ENCODE measurements at places on chromosomes 16 and 17.

DNA sequence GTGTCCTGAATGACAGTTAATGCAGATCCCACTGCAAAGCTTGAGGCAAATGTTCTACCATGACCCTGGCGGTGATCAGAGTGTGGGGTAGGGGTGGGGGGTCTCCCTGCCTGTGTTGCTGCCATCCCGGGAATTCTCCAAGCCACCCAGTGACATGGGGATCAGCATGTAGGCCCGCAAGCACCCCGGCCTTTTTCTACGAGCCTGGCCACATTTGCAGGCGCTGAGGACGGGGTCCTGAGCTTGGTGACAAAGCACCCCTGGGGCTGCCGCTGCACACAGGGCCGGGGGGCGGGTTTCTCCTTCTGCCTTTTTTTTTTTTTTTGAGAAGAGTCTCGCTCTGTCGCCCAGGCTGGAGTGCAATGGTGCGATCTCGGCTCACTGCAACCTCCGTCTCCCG is 35.8 kb downstream of the SLC7A5 start:
- no peak for DNase-seq

- no peak for DNase-seq
These were observed 48.6 kb downstream of the GAS7 start for GRCh38 chr17:10149573-10150399.

DNA sequence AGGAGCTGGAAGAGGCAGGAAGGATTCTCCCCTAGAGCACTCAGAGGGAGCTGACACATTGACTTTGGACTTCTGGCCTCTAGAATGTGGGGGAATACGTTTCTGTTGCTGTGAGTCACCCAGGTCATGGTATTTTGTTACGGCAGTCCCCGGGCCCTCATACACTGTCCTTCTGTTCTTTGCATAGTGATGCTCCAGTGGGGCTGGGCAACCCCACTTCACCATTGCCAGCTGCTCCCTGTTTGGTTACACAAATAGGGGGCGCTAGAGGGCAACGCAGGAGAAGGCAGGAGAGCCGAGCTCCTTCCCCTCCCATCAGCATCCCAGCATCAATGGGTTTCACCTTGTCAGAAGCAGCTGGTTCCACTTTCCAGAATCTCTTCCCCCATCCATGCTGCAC is 257.7 kb upstream of the FOXF1 start:
- no peak for DNase-seq

DNA sequence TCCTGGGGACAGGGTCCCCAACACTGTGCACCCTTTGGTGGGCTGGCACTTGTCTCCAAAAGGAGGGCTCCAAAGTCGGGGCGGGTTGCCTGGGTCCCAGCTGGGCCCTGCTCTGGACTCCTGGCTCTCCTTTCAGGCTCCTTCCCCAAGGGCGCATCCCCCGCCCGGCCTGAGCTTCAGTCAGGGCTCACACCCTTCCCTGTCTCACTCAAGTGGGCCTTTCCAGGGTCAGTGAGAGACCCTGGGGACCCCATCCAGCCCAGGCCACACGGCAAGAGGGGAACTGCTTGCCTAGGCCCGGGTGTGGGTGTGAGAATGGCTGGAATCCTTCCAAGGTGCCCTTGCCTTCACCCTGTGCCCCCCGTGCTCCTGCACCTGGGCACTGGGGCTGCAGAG is 41.8 kb upstream of the SLC38A10 start:
- DNase-seq: no peak

DNA sequence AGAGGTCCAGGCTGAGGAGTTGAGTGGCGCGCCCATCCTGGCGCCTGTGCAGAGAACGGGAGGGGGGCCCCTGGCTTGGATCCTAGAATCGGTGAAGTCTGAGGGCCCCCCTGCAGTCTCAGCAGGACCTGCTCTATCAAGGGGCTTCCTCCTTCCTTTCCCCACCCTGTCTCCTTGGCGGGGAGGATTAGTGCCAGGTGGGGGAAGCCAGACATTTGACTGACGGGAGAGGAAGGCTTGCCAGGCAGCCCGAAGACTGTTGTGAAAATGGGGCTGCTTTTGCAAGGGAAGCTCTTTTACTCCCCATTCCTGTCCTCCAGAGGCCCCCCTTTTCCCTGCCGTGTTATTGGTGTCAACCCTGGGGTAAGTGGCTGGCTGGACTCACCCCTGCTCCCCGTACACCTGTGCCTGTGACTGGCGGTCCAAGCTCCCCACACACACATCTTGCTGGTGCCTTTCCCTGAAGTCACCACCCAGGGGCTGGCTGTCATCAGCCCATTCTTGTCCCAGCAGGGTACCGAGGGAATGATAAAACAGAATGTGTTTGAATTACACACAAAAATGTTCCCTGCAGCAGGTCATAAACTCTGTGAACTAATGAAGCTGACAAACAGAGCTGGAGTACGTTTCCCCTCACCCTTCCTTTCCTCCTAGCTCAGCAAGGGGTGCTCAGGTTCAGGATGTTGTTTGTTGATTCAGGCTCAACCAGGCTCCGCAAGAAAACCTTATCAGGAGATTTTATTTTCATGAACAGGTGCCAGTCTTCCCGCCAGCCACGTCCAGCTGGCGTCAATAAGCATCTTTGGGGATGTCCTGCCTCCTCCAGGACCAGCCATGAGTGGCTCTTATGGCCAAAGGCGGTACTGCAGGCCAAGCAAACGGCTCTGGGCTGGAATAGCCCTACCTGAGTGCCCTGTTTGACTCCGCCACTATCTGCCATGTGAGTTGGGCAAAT is 4.4 kb upstream of the ARMC7 start:
- DNase-seq: no peak

DNA sequence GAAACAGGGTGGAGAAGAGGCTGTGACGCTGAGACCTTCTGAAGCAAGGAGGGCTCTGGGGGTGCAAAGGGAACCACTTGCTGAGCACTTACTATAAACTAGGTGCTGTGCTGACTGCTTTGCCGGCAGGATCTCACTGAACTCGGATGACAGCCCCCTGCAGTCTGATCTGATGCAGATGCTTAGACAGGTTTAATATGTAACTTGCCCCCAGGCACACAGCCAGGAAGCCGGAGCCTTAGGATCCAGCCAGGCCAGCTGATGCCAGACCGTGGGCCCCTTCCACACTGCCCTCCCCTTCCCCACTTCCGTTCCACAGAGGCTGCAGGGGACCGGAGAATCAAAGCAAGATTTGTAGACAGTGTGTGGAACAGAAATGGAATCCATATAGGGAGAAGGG is 23.1 kb downstream of the SPACA3 start:
- no peak for DNase-seq

GRCh38 chr16:56258508-56259424 is 67.5 kb downstream of the GNAO1 start:
- DNase-seq: no peak

Measured in activated T-helper 1 cell treated with Interleukin-2 at 50 U/mL for 16 hours (primary cell).